HFF-Myc (cell line): ENCODE measurements at places on chromosomes 7 and 10.
A peak's percentile ranks its signal among the peaks of the same experiment; 100 is the strongest.

GRCh38 chr10:112218960-112219359 is 35.4 kb upstream of the GPAM start:
- DNase-seq, result no peak

DNA sequence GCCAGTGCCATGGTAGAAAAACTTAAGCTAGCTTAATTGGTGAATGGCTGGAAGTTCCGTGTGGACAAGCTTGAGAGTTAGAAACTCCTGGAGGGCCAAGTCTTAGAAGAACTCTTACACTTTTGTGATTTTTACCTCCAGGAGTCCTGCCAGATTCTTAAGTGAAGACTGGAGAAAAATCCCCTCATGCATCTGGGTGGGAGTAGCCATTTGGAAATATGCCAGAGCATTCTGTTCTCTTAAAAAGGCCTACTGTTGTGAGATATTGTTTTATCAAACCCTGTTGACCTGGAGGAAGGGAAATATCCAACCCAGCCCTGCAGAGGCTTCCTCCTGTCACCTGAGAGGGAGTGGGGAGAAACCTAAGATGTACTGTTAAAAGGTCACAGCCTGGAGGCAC is 17.6 kb upstream of the MCM10 start:
- no peak for DNase-seq

GRCh38 chr7:7867846-7868571 is 100.6 kb upstream of the GLCCI1 start:
- no peak for DNase-seq

GRCh38 chr7:131925636-131926035 is 369.2 kb upstream of the PODXL start:
- no peak for DNase-seq

- DNase-seq, result peak; percentile 82
These were observed 29.7 kb upstream of the SEC61G start for GRCh38 chr7:54788664-54789063.

- no peak for DNase-seq
These were observed 17.1 kb downstream of the SLIT1 start for GRCh38 chr10:97168645-97169044.
